ENCODE measurements at places on chromosomes 5 and 9.

DNA sequence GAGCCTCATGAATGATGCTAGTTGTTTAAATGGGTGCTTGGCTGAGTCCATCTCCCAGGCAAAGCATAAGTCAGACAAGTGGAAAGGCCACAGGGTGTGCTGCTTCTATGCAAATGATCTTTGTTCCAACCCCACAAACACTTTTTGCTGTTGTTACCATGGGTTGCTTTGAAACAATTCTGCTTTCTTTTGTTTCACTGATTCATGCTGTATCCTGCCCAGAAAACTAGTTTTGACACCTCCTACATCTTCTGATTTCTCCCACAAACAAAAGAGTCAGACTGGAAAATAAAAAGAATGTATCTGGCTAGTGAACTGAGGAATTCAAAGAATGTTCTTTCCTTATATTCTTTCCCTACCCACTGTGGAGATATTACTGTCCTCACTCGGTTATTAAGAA lies 298.6 kb downstream of the DIRAS2 start:
- DNase-seq: no peak

- no peak for DNase-seq
Measured at GRCh38 chr9:123868002-123868401, 61.9 kb downstream of the DENND1A start.

- no peak for DNase-seq
Measured at GRCh38 chr5:6188344-6188743, 190.0 kb downstream of the MED10 start.

DNA sequence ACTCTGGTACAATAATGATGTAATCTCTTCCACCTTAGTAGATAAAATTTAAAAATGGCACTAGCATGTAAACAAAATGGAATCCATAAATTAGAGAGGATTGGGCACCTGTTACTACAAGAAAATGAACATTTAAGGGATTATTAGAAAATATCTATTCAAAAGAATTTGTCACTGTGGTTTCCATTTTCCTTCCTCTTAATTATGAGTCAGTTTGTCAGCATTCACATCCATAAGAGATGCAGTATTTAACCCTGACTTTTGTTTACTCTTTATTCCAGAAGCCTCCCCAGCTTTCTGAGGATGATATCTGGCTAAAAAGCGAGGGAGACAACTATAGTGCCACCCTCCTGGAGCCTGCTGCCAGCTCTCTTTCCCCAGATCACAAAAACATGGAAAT lies 72.1 kb downstream of the C9orf152 start:
- no peak for DNase-seq

DNA sequence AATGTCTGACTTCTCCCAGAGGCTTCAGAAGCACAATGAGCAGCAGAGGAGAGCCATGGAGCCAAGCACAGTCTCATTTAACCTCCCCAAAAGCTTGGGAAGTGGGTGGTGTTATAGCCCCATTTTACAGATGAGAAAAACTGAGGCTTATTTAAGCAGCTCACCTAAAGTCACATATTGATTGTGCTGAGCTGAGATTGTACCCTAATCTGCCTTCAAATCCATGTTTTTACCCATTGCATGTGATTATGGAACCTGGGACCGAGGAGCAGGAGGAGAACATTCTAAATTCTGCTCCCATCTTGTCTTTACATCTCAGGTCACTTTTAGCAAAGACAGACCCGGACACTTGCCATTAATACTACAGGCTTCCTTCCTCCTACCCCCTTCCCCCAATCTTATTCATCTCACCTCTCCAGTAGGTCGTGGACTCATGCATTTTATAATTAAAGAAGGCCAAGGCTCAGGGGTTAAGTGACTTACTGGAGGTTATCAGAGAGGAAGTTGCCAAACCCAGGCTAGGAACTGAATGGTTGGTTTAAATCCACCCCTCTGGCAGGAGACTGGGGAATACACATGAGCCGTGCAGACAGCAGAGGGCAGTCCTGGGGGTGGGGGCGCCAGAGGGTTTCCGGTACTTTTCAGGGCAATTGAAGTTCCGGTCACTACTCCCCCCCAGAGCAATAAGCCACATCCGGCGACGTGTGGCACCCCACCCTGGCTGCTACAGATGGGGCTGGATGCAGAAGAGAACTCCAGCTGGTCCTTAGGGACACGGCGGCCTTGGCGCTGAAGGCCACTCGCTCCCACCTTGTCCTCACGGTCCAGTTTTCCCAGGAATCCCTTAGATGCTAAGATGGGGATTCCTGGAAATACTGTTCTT lies 51.0 kb upstream of the IL17B start:
- DNase-seq: no peak

DNA sequence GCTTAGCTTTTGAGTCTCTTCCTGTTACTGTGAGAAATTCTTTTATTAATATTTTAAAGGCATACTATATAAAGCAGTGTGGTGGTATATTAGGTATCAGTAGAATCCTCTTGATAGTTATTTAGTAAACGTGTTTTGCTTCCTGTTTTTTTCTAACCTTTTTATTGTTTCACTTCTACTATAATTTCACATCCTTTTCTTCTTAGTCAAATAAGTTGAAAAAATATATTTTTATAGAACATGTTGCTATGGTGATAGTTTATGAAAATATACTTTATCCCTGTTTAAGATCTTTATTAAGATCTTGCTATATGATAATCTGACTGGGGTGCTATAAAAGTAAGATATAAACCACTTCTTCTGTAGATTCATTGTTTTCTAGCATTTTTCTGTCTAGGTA lies 2.1 kb downstream of the POLK start:
- no peak for DNase-seq

GRCh38 chr5:90843443-90843842 lies 284.8 kb downstream of the ADGRV1 start:
- no peak for DNase-seq

DNA sequence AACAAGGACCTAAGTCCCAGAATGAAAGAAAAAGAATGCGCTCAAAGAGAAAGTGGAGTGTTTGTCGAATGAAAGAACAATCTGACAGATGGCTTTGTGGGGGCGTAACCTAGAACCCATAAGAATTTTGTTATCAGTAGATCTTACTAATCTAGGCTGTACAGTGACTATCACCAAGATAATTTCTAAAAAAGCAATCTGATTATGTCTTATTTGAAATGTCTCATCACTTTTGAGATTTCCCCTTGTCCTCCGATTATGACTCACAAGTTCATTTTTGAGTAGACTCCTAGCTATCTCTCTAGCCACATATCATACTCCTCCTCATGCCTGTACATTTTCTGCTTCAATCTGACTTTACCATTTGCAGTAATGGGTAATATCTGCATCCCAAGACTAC lies 135.6 kb upstream of the SMARCA2 start:
- no peak for DNase-seq

GRCh38 chr5:90488791-90489190 lies 14.1 kb downstream of the POLR3G start:
- no peak for DNase-seq

DNA sequence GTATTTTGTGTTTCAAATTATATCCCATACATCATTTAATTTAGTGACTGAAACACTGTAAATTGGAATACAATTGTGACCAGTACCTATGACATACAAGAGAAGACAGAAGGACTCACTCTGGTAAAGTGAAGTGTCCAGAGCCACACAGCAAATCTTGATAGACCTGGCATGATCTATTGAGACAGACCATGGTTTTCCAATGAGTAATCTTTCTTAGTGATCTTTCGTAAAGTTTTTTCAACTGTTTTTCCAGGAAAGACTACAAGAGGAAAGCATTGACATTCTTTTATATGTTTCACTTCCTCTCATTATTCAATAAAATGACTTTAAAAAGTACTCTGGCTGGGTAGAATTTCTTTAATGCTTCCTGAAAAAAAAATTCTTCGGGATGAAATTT lies 43.3 kb upstream of the ALDH1A1 start:
- no peak for DNase-seq

DNA sequence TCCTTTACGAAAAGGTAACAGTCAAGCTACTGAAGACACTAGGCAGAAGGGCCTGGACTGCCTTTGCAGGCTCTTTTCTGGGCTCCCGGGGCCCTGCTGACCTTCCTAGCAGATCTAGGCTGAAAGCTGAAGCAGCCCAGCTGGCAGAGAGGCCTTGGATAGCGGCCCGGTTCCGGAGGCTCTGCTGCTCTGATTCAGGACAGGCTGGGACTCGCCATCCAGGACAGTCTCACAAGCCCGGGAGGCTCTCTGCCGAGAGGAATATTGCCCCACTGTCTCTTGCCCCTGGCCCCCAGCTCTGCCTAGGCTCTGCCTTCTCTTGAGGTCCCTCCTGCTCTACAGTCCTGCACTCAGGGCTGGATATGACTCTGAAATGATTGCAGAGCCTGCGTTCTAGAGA lies 67.8 kb downstream of the PSD2 start:
- DNase-seq: no peak

- no peak for DNase-seq
Measured at GRCh38 chr9:87336407-87336806, 161.3 kb upstream of the DAPK1 start.

DNA sequence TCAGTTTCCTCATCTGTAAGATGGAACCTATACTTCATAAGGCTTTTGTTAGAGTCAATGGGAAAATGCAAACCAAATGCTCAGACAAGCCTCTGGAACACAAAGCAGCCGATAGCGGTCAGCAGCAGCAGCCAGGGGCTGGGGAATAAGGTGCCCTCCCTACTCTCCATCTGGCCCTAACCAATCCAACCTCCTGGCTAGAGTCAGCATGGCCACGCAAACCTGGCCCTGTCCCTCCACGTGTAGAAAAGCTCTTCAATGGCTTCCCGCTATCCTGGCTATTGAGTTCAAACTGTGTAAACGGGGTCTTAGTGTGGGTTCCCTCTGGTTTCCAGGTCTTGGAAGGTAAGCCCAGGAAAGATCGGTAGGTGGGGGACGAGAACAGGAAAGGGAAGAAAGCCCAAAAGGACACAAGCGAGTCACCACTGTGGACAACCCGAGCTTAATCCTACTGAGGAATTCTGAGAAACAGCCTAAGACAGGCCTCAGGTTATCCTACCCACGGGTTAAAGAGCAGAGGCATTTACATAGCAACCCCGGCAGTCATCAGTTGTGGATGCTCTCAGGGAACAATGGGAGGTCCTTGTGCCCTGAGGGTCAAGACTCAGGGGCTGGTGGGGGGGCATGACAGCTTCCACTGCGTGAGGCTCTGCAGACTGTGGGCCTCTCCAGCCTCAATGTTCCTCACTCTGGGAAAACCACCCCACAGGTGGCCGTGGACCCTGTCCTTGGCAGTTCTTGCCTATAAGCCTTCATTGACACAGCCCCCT lies 30.9 kb downstream of the FABP6 start:
- no peak for DNase-seq

GRCh38 chr5:96687812-96688453 lies 25.8 kb downstream of the CAST start:
- DNase-seq: no peak

- no peak for DNase-seq
Measured at GRCh38 chr5:91830361-91830953, 447.3 kb upstream of the ARRDC3 start.

GRCh38 chr9:132348676-132349075 lies 6.1 kb downstream of the SETX start:
- DNase-seq: no peak

DNA sequence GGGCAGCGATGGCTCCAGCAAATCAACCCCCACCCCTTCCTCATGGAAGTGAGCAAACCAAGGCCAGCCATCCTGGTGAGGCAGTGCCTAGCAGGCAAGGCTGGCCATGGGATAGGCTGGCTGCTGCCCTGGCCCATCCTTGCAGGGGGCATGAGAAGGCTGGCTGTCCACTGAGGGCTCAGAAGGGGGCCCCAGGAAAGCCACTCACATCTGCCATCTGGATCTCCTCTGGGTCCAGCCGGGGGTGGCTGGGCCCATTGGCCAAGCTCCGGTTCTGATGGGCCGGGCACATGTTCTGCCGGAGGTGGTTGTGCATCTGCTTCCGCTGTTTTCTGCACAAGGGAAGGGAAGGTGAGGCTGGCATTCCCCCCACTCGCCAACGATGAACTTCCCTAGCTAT lies 57.1 kb downstream of the PSD2 start:
- no peak for DNase-seq
